NCI-H187 (cell line): ENCODE measurements at places on chromosomes 13 and 19.

GRCh38 chr19:50002386-50002960 is 22.7 kb downstream of the VRK3 start:
- no peak for DNase-seq

- DNase-seq = no peak
Measured at GRCh38 chr19:2329149-2329478, 630 bp downstream of the SPPL2B start.

GRCh38 chr13:39672378-39673132 is 17.1 kb downstream of the COG6 start:
- DNase-seq = no peak

- no peak for DNase-seq
Measured at GRCh38 chr19:8849232-8849631, 17.1 kb downstream of the MBD3L1 start.

DNA sequence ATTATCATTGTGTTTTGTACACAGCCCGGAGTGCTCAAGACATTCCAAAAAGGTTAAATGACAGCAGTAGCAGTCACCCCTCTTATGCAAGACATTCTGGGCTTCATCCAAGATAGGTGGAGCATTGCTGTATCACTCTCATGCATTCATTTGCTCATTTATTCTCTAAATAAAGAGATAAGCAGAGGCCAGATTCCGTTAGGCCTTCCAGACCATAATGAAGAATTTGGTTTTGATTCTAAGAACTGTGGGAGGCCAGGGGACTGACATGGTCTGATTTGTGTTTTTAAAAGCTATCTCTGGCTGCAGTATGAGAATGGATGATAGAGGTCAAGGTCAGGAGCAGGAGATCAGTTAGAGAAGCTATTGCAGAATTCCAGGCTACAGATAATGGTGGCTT is 145.8 kb downstream of the KCNRG start:
- DNase-seq = no peak

GRCh38 chr13:95023405-95023804 is 277.8 kb downstream of the ABCC4 start:
- DNase-seq = peak; percentile 74

DNA sequence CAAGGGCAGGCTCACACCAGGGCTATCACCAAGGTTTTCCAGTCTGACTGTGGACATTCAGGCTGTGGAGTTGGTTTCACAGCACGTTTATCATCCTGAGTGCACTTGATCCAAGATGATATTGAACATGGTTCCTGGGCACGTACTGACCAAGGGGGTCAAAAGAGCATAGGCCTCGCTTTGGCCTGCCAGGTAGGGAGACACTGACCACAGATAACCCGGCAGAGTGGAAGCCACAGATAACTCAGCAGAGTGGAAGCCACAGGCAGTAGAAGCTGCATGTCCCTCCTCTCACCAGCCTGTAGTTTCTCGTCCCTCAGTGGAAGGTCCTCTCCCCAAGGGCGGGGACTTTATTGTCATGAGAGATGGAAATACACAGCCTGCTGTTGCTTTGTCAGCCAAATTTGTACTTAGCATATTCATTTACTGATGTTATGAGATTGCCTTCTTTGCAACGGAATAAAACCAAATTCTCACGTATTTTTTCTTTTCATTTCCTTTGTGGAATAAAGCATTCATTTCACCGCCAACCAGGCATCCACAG is 8.8 kb upstream of the KRTDAP start:
- no peak for DNase-seq

- DNase-seq = no peak
Measured at GRCh38 chr13:36807616-36808015, 11.4 kb upstream of the RFXAP start.

- no peak for DNase-seq
Measured at GRCh38 chr13:48728226-48728625, 74.5 kb downstream of the CYSLTR2 start.

DNA sequence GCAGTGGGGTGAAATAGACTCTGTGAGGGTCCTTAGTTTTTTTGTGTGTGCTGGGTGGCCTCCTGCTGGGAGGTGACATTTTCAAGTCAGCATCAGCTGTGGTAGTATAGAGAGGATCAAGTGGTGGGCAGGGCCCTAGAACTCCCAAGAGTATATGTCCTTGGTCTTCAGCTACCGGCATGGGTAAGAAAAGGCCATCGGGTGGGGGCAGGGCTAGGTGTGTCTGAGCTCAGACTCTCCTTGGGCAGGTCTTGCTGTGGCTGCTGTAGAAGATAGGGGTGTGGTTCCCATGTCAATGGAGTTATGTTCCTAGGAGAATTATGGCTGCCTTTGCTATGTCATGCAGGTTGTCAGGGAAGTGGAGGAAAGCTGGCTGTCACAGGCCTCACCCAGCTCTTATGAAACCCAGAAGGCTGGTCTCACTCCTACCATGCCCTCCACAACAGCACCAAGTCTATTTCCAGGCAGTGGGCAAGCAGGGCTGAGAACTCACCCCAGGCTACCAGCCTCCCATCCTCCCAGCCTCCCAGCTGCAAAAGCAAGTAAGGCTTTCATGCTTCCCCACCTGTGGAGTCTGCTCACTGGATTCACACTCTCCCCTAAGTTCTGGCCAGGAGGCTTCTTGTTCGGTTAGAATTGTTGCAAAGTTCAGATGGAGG is 130.6 kb upstream of the SOX1 start:
- DNase-seq = no peak

- DNase-seq = no peak
Measured at GRCh38 chr19:294946-295686, 3.9 kb upstream of the PLPP2 start.

- no peak for DNase-seq
Measured at GRCh38 chr19:15551293-15552004, 43.1 kb downstream of the CYP4F22 start.

GRCh38 chr19:50475736-50476223 is 527 bp upstream of the EMC10 start:
- no peak for DNase-seq

GRCh38 chr19:55454787-55455243 is 6.6 kb downstream of the ISOC2 start:
- no peak for DNase-seq

DNA sequence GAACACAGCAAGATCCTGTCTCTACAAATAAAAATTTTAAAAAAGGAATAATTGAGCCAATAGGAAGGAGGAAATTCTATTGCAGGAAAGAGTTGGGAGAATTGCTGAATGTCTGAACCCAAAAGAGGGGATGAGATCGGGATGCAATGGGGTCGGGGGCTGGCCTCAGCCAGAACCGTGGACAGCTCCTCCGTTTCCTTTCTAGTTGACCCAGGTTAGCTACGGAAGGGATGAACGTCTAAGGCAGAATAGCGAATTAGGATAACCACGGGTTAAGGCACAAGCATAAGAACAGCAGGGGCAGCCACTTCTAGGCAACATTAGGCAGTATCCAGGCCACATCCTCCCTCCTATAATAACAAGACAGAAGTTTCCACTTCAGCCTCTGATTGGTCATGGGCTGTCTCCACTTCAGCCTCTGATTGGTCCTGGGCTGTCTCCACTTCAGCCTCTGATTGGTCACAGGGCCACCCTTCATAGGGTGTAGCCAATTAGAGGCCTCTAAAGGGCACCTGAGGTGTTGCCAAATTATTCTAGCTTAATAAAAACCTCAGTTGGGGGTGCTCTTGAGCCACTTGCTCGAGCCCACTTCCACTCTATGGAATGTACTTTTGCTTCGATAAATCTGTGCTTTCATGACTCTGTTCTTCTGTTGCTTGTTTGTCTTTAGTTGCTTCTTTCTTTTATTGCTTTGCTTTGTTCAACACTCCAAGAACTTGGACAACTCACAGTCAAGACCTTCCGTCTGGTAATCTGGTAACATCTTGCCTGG is 24.9 kb upstream of the TPM4 start:
- DNase-seq = no peak

GRCh38 chr19:2341982-2342381 is 13.5 kb downstream of the SPPL2B start:
- no peak for DNase-seq

- DNase-seq = peak; percentile 41
Measured at GRCh38 chr13:29428310-29429181, 166.9 kb downstream of the SLC7A1 start.

DNA sequence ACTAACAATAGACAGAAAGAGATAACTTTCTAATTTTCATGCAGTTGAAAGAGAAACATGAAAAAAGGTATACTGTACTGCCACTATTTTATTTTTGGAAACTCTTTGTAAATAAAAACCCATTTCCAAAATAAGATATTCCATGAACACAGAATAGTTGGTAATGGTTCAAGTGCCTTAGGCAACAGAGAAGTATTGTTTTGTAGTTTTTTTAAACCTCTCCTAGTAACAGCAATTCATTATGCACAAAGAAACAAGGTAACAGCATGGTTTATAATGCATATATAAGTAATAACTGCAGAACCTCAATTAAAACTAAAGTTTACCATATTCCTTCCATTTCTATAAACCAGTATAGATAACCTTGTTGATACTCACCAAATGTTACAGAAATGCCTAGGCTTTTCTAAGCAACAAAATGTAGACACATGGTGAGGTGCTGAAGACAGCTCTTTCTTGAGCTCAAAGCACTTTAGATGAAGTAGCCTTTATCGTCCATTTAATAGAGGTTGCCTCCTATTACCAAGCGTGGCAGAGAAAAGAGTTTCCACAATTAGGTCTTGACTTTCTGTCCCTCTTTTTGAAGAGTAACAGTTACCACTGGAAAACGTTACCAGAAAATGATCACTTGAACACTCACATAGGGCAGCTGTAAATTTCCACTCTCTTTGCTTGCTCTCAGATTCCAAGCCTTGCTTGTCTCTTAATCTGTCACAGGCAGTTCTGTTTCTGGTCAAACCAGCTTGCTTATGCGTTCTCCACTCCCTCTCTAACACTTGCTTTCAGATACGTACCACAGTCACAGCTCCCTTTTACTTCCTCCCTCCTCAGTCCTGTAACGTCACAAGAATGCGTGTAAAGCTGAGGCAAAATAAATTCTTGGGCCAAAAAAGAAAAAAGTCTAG is 42.9 kb downstream of the CAB39L start:
- DNase-seq = no peak

DNA sequence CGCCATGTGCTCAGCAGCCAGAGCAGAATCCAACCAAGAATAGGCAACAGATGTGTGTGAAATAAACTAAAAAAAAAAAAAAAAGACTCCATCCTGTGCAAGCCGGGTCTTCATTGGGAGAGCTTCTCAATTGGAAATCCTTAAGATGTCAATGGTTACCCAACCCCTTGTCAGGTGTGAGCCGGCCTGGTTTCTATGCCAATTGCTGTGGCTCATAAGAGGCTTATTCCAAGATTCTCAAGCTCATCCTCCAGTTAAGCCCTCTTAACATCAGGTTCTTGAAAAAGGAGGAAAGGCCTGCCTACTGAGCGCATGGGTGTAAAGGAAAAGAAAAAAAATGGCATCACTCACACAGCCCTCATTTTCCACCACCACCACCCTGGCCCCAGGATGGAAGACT is 1084.6 kb downstream of the UQCRFS1 start:
- DNase-seq = no peak

GRCh38 chr13:37775871-37776270 is 93.7 kb downstream of the TRPC4 start:
- DNase-seq = no peak

DNA sequence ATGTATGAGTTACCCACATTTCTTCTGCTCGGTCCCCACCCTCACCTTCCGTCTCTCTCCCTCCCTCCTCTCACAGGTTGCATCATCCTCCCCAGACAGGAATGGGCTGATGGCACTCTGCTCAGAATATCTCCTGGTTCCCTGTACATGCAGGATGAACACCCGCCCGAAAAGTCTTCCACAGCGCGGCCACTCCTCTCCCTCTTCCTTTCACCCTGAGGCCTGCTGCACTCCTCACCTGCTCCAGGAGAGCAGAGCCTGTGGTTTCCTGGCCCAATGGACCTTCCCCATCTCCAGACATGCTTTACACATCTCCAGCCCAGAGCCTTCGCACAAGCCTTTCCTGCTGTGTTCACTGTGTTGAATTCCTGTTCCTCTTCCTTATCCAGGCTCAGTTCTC is 40.9 kb downstream of the GSX1 start:
- no peak for DNase-seq

- no peak for DNase-seq
Measured at GRCh38 chr13:96935901-96936300, 58.4 kb downstream of the OXGR1 start.

GRCh38 chr19:3136684-3137055 is 837 bp downstream of the GNA15 start:
- no peak for DNase-seq

- no peak for DNase-seq
Measured at GRCh38 chr19:33465834-33466233, 55.8 kb downstream of the PEPD start.

DNA sequence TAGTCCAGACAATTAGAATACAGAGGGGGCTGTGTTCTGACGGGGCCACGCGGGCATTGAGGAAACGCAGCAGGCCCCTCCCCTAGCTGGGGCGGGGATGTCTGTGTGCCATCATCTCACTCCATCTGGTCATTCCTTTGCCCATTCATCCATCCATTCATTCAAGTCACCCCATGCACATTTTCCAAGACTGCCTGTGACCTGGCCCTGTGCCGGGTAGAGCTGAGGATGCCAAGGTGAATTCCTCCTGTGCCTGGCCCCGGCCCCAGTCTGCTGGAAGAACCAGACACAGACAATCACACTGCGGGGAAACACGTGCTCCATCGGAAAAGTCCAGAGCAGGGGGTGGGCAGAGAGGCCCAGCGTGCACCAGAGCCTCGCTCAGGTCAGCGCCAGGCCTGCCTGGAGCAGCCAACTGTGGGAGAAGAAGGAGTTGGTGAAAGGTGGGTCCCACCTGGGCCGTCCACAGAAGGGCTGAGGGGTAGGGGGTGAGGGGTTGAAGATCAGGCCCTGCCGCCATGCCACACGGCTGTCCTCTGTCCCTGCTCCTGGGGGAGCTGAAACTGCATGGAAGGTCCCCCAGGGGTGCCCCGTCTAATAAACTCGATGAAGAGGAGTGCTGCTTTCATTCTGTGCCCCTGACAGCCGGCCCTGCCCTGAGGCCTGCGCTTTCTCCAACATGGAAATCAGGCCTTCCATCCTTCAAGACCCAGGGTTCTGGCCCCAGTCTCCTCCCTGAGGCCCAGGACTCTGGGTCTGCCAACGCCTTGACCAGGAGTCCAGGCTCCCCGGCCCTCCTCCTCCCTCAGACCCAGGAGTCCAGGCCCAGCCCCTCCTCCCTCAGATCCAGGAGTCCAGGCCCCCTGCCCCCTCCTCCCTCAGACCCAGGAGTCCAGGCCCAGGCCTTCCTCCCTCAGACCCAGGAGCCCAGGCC is 1.6 kb upstream of the CACNG6 start:
- no peak for DNase-seq

DNA sequence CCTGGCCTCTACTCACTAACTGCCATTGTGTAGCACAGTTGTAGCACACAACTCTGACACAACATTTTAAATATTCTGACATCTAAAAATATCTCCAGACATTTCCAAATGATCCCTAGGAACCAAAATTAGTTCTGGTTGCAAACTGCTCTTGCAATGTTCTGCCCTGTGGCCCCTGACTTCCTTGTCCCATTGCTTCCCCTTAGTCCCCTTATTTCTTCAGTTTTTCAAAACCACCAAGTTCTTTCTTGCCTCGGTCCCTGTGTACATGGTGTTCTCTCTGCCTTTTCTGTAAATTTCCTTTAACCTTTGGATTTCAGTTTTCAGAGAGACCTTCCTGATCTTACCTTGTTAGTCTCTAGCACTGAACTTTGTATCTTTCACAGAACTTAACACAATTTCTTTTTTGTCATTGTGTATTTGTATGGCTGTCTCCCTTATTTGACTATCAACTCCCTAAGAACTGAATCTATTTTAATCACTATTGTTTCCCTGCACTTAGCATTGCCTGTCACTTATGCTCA is 87.6 kb upstream of the MLNR start:
- DNase-seq = no peak
